ENCODE measurements at places on chromosomes 4 and X.

GRCh38 chr4:110897784-110898183 lies 274.9 kb upstream of the PITX2 start:
- DNase-seq: no peak

DNA sequence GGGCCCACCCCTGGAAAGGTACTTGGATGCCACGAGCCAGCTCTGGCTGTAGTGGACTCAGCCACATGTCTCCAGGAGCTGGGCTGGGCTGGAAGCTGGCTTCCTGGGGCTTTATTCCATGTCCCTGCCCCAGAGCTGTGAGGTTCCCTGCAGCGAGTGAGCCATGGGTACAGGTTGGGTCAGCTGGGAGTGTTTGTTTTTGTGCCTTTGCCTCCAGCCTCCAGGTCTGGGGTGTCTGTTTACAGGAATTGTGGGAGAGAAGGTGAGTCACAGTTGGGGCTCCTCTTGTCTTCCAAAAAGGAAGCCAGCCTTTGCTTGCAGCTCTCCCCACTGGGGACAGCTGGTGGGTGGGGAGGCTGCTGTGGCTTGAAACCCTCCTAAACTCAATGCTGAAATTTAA lies 21.5 kb downstream of the SORCS2 start:
- no peak for DNase-seq

DNA sequence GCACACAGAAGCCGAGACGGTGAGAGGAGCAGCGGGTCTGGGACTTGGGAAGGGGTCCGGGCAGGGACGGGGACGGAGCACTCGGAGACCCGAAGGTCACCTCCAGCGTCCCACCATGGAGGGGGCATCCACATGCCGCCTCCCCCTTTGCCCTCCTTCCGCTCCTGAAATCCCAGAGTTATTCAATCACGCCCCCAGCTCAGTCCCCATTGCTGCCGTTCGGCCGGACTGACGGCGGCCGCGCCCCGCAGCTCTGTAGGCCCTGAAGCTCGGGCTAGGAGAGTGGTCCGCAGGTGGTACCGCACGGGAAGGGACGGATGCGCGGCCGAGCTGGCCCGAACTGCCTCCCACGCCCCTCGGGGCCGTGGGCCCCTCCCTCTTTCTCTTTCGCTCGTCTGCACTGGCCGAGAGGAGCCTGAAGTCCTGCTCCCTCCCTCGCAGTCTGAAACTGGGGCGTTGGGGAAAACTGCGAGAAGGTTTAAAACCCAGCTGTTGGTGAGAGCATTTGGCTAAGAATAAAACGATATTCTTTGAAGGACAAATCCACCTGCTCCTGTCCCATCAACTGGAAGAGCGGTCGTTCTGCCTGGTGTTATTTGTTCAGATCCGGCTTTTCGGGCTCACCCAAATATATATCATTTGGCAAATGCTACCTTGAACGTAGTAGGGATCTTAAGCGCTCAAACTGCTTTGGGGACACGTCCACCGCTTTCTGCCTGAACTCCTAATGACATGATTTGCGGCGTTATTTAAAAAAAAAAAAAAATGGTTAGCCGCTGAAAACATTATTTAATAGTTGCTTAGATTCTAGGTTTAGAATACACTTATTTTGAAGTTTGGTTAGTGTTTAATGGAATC lies 719 bp downstream of the USO1 start:
- peak; percentile 48 for DNase-seq

DNA sequence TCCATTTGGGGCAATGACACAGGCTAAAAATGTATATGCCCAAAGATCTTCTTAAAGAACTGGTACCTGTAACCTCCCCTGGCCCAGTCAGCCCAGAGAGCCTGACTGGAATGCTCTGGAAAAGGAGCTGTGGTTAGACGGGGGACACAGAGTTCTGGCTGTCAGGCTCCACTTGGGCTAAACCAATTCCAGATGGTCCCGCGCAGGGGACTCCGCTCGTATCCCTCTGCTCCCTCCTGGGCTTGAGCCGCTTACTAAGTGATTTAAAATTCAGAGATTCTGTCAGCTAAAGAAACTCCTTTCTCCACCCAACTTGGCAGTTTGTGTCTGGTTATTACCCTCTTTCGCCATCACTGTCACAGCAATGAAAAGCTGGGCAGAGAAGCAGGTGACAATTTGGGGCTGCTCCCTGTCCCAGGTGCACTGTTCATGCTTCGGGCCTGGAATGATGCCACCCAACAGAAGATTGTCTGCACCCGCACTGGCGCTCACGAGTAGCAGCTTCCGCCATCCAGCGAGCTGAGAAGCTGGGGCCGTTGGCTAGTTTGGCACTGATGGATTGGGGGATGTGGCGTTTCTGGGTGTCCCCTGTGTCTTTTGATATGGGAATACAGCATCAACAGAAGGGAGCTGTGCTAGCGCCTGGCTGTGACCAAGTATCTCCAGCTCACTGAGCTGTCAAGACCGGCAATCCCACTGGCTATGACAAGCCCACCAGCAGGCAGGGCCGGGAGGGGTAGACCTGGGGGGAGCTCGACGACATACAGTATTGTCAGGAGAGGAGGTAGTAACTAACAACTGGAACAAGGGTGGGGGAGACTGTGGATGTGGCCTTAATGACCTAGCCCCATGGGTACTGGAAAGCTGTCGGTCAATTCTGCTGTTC lies 6.7 kb upstream of the IRAK1 start:
- DNase-seq: no peak

- no peak for DNase-seq
These were observed 211.0 kb downstream of the KCTD8 start for GRCh38 chr4:44237643-44238042.

DNA sequence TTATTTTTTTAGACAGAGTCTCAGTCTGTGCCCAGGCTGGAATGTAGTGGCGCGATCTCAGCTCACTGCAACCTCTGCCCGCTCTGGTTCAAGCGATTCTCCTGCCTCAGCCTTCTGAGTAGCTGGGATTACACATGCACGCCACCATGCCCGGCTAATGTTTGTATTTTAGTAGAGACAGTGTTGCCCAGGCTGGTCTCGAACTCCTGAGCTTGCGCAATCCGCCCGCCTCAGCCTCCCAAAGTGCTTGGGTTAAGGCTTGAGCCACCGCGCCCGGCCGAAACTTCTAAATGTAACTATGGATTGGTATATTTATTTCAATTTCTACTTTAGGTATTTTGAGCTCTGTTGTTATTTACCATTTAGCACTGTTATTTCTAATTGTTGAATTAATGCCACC lies 79.4 kb downstream of the FAM193A start:
- no peak for DNase-seq

- DNase-seq: no peak
These were observed 385.6 kb upstream of the PCDH10 start for GRCh38 chr4:132763465-132763864.

- DNase-seq: no peak
These were observed 1963.1 kb upstream of the TENM3 start for GRCh38 chr4:180280076-180280475.

DNA sequence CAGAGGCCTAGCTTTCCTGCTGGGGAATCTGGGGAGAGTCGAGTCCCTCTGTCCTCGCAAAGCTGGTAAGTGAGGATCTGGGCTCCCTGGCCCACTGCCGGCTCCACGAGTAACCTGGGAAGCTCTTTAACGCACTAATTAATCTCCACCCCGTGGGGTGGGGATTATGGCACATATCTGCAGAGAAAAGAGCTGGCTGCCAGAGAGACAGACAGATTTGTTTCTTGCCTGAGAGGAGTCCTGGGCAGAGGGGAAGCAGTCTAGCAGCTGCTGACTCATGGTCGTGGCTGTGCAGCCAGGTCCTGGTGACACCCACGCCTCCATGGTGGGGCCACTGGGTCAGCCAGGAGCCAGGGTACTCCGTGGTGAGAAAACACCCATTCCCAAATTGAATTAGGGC lies 14.0 kb downstream of the SORCS2 start:
- DNase-seq: peak; percentile 92

DNA sequence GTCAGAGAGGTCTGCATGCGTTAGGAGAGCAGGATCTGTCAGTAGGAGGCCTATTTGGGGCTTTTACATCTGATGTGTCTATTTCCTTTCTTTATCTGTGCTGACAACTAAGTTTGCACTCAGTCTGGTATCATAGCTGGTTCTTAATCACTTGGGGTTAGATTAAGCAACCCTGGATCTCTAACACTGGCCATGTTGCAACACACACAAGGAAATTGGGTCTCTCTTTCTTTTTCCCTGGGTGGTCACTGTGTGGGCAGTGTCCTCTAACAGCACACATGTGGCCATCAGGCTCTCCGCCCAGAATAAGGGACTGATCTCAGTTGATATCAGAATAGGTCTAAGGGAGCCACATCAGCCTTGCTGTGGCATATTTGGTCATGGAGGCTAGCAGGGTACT lies 38.9 kb downstream of the IGFBP7 start:
- DNase-seq: no peak

DNA sequence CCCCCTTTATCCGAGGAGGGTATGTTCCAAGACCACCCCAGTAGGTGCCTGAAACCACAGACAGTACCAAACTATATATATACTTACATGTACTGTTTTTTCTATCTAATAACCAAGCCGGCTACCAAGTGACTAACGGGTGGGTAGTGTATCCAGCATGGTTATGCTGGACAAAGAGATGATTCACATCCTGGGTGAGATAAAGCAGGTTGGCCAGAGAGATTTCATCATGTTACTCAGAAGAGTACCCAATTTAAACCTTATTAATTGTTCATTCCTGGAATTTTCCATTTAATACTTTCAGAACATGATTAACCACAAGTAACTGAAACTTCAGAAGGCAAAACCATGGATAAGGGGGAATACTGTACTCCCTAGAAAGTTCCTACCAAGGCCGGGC lies 46.5 kb downstream of the RFC1 start:
- DNase-seq: peak; percentile 64

DNA sequence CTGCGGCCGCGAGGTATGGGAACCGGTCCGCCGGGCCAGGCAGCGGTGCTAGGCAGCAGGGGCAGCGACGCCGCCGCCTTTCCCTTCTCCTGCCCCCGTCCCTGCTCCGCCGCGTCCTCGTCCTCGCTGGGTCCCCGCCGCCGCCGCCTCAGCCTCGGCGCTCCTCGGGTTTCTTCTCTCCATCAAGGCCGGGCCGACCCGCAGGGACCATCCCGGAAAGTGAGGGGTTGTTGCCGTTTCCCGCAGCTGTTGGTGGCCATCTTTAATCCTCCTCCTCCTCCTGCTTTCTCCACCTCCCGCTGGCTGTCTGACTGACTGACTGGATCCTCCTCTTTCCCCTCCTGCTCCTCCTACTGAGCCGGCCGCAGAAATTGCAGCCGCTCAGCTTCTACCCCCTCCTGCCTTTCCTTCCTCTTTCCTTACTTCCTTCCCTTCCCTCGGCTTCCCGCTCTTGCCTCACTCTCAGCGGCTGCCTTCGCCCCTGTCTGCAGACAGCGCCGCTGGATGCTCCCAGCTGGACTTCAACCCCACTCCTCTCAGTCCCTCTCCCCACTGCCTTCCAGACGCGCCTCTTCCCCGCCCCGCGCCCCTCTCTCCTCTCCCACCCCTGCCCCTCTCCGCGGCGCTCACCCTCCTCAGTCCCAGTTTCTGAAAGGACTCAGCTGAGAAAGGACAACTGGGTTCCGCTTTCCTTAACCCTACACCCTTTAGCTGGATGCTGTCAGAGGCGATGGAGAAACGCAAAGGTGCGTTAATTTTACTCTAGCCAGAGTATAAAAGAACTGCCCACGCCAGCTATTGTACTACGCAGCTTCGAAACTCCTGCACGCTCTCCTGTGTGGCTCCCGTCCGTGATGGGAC lies at the start of gene WDFY3:
Gene WDFY3, minus strand, starts transcription at position 309 of the 861 bp plus-strand sequence. CDS start 106,099 bp downstream, outside the sequence.
- peak; percentile 74 for DNase-seq

DNA sequence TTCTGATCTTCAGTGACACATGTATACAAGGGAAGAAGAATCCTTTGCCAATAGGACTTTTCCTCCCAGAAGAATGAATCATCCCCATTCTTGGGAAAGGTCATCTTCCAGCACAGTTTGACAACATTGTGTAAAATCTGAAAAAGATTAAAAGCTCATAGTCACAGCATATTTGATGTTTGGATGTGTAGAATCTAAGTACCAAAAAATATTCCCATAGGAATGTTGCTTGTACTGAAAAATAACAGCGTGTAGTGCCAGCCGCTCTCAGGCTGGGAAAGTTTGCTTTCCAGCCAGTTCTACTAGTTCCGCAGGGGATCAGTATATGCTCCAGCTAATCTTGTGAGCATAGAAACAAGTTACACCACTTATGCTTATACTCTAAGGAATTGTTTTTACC lies 74.7 kb upstream of the IL13RA1 start:
- no peak for DNase-seq

DNA sequence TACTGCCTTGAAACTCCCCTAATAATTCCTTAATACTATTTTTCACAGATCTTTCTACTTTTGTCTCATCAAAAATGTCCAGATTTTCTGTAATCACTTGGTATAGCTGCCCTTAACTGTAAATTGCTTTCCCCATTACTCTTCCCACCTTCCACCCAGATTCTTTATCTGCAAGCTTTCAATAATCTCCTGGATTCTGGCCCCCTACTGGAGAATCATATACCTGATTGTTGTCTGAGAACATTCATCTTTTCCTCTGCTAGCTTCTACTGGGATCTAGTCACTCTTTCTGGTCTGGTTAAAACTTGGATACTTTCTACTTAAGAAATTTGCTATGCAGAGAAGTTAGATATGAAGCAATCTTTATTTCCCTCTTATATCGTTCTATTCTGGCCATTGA lies 552.6 kb downstream of the PCDH19 start:
- no peak for DNase-seq

GRCh38 chrX:131365766-131366165 lies 76.7 kb upstream of the IGSF1 start:
- no peak for DNase-seq

- DNase-seq: no peak
These were observed at the start of gene RHOH for GRCh38 chr4:40196724-40197281. Gene RHOH, plus strand, starts transcription at chr4:40197031. Its CDS starts 46,356 bp downstream, at chr4:40243387.

DNA sequence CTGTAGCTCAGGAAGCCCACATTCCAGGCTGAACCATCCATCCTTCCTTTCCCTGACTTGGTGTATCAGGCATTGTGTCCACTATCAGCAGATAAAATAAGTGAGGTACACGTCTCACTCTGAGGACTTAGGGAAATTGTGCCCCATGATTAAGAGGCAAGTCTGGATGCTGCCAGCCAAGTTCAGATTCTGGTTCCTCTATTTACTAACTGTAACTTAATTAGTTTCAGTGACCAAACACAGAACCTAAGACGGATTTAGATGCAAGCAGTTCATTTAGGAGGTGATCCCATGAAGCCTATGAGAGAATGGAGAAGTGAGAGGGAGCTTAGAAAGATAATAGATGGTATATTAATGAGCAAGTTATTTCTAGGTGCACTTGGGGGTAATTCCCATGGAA lies 56.6 kb upstream of the PACRGL start:
- DNase-seq: no peak

DNA sequence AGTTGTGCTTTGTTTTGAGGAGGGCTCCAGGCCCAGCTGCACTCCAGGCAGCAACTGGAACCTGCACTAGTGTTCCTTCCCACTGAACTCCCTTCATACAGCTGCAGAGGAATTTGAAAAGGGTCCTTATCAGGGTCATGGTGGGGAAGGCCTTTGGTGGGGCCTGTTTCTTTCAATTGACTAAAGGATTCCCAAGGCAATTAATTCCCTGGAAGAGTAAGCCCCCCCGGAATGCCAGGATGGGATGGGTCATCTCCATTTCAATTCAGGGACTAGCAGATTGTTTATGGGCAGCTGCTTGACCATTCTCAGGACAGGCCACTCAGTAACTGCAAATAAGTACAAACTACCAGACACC lies 45.3 kb downstream of the TSC22D3 start:
- DNase-seq: no peak

GRCh38 chr4:74433043-74433442 lies 11.9 kb upstream of the AREG start:
- DNase-seq: no peak
